ENCODE measurements at places on chromosomes 5 and 9. TPM values are rescaled to one million over a fixed set of nuclear protein-coding genes. Genes with fewer than 3 reads are reported as not detected.

DNA sequence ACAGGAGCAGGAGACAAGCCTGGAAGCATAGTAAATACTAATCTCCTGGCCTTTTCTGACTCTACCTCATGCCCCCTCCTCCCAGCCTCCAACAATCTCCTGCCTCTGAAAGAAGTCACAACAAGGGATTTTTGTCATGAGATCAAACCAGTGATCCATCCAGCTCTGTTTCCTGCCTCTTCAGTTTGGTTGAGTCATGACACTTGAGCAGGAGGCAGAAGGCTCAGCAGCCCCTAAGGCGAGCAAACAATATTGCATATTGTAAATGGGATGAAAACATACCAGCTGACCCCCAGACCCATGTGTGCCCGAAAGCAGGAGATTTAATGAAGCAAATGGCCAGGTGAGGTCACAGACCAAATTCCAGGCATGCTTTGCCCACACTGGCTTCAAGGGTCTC, 272.8 kb downstream of the GAS1 start:
- no peak overlapping the region for H3K4me3 ChIP-seq
- H3K27ac ChIP-seq: no peak overlapping the region
- H3K36me3 ChIP-seq: no peaks in the 10 kb centered on the region
- no peaks in the 10 kb centered on the region for H3K27me3 ChIP-seq
- H3K4me1 ChIP-seq: no peaks in the 10 kb centered on the region
- DNase-seq: no peak

GRCh38 chr5:96716007-96716406, 53.8 kb downstream of the CAST start:
- H3K36me3 ChIP-seq: no peaks in the 10 kb centered on the region
- no peak overlapping the region for H3K4me3 ChIP-seq
- no peak for DNase-seq
- peak overlapping the region; percentile 43 for H3K27ac ChIP-seq

- H3K4me1 ChIP-seq: peaks cover 14% of the 10 kb centered on the region
- no peak overlapping the region for H3K27ac ChIP-seq
- no peaks in the 10 kb centered on the region for H3K27me3 ChIP-seq
- no peak overlapping the region for H3K4me3 ChIP-seq
- no peaks in the 10 kb centered on the region for H3K36me3 ChIP-seq
Measured at GRCh38 chr9:78011049-78011448, 20.6 kb downstream of the GNAQ start.

DNA sequence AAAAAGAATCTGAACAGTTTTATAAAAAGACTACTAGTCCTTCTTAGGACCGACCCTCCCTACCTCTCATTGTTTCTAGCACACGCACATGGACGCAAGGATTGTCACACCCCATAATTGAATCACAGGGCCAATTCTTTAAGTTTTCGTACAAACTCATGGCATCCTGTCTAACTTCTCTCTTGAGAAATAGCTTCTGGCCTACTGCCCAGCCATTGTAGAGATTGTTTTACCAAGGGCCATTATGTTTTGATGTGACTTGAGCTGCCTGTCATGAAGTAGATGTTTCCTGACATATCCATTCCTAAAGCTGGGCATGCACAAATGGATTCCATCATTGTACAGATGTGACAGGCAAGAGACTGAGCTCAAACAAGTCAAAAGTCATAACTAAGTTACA, 1672.1 kb upstream of the C9orf72 start:
- no peaks in the 10 kb centered on the region for H3K4me1 ChIP-seq
- no peaks in the 10 kb centered on the region for H3K27me3 ChIP-seq
- DNase-seq: no peak
- no peak overlapping the region for H3K27ac ChIP-seq
- H3K36me3 ChIP-seq: no peaks in the 10 kb centered on the region
- H3K4me3 ChIP-seq: no peak overlapping the region

- peaks cover 13% of the 10 kb centered on the region for H3K4me1 ChIP-seq
- H3K27ac ChIP-seq: no peak overlapping the region
- no peaks in the 10 kb centered on the region for H3K27me3 ChIP-seq
- H3K36me3 ChIP-seq: no peaks in the 10 kb centered on the region
- DNase-seq: no peak
Measured at GRCh38 chr5:67005737-67006499, 190.7 kb downstream of the CD180 start.

- H3K36me3 ChIP-seq: no peaks in the 10 kb centered on the region
- H3K27me3 ChIP-seq: no peaks in the 10 kb centered on the region
- no peak overlapping the region for H3K4me3 ChIP-seq
- H3K4me1 ChIP-seq: no peaks in the 10 kb centered on the region
- no peak overlapping the region for H3K27ac ChIP-seq
Measured at GRCh38 chr5:30918171-30918570, 275.3 kb upstream of the CDH6 start.

GRCh38 chr5:153617190-153617589, 126.7 kb downstream of the GRIA1 start:
- H3K4me3 ChIP-seq: no peak overlapping the region
- H3K27ac ChIP-seq: no peak overlapping the region
- DNase-seq: no peak

GRCh38 chr5:124511791-124512190, 234.6 kb downstream of the ZNF608 start:
- H3K27me3 ChIP-seq: no peaks in the 10 kb centered on the region
- H3K36me3 ChIP-seq: no peaks in the 10 kb centered on the region
- H3K4me3 ChIP-seq: no peak overlapping the region
- no peak for DNase-seq
- H3K4me1 ChIP-seq: no peaks in the 10 kb centered on the region

DNA sequence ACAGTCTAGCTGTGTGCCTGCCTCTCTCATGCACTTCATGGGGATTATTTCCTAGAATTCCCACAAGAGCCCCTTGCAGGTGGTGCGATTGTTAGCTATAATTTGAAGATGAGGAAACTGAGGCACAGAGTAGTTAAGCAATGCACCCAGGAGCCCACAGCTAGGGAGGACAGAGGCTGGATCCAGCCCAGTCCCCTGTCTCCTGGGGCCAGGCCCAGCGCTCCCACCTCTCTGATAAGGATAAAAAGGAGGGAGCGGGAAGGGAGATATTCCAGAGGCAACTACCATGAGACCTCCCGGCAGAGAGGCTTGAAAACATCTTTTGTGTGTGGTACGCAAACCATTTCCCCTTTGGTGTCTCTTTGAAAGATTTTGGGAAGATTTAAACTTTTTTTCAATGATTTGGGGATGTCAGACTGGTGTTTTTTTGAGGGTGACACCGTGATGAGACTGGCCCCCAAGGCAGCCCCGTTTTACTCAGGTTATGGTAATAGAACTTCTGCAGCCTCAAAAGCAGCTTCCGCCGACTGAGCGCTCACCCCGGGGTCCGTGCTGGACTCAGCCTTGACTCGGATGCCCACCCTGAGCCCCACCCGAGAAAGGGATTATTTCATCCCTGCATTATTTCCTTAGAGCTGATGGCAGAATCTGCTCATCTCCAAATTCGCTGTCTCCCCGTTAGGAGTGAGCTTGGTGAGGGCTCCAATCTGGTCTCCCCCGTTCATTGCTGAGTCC, 144.7 kb upstream of the IER5L start:
- no peaks in the 10 kb centered on the region for H3K4me1 ChIP-seq
- DNase-seq: peak; percentile 43
- H3K4me3 ChIP-seq: no peak overlapping the region
- H3K36me3 ChIP-seq: no peaks in the 10 kb centered on the region

DNA sequence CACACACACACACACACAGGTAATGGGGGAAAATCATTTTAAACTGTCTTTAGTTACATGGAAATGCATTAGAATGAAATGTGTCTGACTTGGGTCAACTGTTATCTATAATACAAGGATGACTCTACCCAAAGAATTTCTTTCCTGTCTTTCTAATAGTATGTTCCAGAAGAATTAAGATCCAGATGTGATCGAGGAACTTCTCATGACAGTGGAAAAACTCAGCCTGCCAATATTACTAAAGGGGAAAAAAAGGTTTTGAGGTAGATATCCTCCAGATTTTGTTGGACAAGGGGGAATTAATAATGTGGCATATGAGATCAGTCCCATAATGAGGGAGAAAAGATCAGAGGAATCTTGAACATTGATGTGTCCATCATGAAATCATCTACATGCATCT, 190.6 kb upstream of the MAP3K1 start:
- no peaks in the 10 kb centered on the region for H3K4me1 ChIP-seq
- no peaks in the 10 kb centered on the region for H3K36me3 ChIP-seq
- H3K27ac ChIP-seq: no peak overlapping the region
- no peak for DNase-seq
- H3K4me3 ChIP-seq: no peak overlapping the region

DNA sequence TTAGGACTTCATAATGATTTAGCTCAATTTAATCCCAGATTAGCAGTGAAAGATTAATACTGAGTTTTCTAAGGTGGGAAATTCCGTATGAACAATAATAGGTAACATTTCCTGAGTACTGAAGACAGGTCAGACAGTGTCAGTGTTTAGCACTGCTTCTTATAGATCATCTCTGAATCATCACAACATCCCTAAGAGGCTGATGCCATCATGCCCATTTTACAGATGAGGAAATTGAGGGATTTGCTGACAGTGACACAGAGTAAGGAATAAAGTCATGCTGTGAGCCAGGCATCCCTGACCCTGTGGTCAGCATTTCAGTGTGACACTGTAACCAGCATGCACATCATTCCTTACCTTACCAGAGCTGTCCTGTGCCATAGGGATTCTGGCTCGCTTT, 44.5 kb downstream of the DAPK1 start:
- DNase-seq: no peak
- no peaks in the 10 kb centered on the region for H3K4me1 ChIP-seq
- no peak overlapping the region for H3K4me3 ChIP-seq
- H3K27ac ChIP-seq: no peak overlapping the region
- H3K36me3 ChIP-seq: peaks cover 3% of the 10 kb centered on the region

- no peaks in the 10 kb centered on the region for H3K4me1 ChIP-seq
- no peak overlapping the region for H3K27ac ChIP-seq
- no peak for DNase-seq
- H3K4me3 ChIP-seq: no peak overlapping the region
Measured at GRCh38 chr5:29085142-29085541, 2046.8 kb upstream of the CDH9 start.

DNA sequence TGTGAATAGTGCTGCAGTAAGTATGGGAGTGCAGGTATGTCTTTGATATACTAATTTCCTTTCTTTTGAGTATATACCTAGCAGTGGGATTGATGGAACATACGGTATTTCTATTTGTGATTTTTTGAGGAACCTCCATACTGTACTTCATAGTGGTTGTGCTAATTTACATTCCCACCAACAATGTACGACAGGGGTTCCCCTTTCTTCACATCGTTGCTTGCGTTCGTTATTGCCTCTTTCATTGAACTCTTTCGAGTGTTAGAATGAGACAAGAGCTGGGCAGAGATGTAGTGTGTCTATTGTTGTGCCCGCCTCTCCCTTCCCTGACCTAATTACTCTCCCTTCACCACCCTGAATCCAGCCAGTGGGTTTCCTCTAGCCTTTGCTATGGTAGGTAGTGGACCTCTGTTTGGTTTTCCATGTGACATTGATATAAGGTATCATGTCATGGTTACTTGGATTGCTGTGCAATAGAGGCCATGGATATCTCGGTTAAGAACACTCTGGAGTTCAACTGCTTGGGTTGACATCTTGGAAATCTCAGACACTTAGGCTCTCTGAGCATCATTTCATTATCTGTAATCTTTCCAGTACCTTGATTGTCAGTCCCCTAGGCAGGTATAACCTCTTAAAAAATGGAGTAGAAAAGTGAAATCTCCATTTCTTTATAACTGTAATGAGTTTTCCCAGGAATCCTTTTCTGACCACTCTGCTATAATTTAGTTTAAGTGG, 19.5 kb downstream of the AOPEP start:
- H3K27me3 ChIP-seq: no peaks in the 10 kb centered on the region
- DNase-seq: no peak
- H3K36me3 ChIP-seq: no peaks in the 10 kb centered on the region
- H3K4me3 ChIP-seq: no peak overlapping the region
- peaks cover 3% of the 10 kb centered on the region for H3K4me1 ChIP-seq
- no peak overlapping the region for H3K27ac ChIP-seq

Gene KCNIP1
- 1.8 TPM for total RNA-seq

Gene CAAP1
- total RNA-seq: 23.6 TPM

Gene GRIN1
- total RNA-seq: 0.47 TPM
